ENCODE measurements at places on chromosomes 11 and 22. TPM values are rescaled to one million over a fixed set of nuclear protein-coding genes. Genes with fewer than 3 reads are reported as not detected.

DNA sequence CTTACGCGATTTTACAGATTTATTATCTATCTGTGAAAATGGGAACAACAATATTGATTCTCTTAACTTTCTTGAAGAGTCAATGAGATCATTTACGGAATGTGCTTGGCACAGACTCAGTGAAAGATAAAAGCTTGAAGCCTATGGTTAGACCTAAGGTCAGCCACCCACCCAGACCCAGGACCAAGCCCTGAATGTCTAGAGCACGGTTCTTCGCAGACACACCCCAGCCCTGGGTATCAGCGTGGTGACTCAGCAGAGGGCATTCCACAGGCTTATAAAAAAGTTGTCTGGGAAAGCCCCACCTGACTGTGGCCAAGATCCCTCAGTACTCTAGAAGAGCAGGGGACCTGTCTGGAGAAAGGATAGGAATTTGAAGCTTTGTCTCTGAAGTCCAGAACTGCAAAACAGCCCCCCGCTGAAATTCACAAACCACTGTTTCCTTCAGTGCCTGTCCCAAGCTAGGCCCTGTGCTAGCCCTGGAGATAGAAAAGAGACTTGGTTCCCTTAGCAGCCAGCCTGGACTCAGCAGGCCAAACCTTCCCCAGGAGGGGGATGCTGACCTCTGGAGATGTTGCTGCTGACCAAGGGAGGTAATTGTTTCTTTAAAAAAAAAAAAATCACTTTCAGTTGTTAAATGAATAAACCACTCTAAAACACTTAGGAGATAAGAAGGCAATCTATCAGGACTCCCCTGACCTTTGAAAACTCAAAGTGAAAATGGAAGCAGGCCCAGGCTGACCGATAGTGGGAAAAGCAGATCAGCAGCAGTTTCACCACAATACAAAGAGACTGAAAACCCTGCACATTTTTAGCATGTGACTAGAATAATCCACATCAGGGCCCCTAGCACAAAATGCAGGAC lies 114.0 kb downstream of the ABTB2 start:
- DNase-seq, result no peak

- DNase-seq, result no peak
Measured at GRCh38 chr11:130347261-130347660, 32.5 kb upstream of the ZBTB44 start.

DNA sequence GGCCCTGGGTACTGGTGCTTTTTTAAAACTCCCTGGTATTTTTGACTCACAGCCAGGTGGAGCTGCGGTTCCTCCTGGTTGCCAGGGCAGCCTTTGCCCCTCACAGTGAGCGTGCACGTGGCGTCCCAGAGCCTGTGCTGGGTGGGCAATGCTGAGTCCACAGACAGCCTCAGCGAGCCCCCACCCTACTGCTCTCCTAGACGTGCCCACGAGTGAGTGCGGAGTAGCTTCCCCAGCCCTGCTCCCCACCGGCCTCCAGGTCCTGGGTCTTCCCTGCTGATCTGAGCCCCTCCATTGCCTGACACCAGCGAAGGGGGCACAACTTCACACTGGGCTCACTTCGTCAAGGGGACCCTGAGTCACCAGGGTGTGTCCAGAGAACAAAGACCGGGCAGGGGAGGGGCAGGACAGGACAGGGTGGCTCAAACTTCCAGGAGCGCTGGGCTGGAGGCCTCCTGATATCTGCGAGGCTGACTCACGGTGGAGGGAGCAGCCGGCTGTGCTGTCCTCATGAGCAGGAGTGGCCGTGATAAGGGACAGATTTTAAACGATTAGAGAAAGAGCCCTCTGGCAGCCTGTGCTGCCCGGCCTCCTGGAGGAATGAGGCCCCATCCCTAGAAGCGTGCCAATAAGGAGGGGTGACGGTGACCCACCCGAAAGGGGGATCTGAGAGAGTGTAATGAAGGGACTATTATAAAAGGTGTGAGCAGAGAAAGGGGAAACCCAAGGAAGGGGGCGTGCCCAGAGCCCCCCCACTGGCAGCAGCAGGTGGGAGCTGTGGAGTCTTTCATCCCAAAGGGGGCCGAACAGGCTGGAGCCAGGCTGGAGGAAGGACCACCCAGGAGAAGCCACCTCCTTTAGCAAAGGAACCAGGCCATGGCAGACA lies 129.3 kb upstream of the FGF3 start:
- DNase-seq, result no peak

- peak; percentile 67 for DNase-seq
Measured at GRCh38 chr22:50209893-50210292, 9.1 kb downstream of the SELENOO start.

GRCh38 chr11:77865805-77866204 lies 44.9 kb downstream of the AAMDC start:
- no peak for DNase-seq

DNA sequence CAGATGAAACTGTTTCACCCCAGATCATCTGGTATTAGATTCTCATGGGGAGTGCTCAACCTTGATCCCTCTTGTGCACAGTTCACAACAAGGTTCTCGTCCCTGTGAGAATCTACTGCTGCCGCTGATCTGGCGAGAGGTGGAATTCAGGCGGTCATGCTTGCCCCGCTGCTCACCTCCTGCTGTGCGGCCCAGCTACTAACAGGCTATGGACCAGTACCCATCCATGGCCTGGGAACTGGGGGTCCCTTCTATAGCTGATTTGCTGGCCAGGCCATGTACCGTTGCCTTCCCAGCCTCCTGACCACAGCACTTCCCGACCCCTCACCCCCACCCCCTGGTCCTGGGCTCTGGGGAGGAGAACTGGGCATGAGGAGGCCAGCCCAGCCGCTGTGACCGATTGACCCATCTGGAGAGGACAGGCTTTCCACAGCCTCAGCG lies 2.6 kb downstream of the PHLDA2 start:
- DNase-seq, result no peak

GRCh38 chr11:47375020-47375419 lies 3.3 kb downstream of the SPI1 start:
- no peak for DNase-seq

- no peak for DNase-seq
Measured at GRCh38 chr11:119318240-119319135, 1.6 kb upstream of the MCAM start.

Gene HTR3A
- not detected for total RNA-seq

Gene MRGPRX1
- total RNA-seq, result not detected

Gene TMPRSS6
- 1.3 TPM for total RNA-seq

Measured in T-cell (primary cell).